CD4-positive, alpha-beta T cell treated with Interleukin-4 for 4 hours (primary cell): ENCODE measurements at places on chromosomes 16 and 17.

- DNase-seq, result no peak
These were observed 26.5 kb downstream of the EPN2 start for GRCh38 chr17:19263641-19264051.

DNA sequence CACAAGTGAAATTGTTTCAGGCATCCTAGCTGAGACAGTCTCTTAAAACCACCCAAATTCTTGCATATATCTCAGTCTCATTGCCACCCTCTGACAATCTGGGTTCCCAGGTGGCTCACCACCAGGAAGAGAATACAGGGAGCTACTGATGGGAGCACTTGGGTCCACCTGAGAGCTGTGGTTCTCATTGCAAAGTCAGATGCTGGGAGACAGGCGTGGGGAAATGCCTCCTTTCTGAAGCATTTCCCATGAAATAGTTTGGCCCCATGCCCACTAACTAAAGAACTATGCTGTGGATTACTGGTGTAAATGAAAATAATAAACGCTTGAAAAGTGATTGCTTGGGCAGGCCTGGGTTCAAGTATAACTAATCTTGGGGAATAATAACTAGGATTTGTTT is 70.3 kb downstream of the CMC2 start:
- no peak for DNase-seq

DNA sequence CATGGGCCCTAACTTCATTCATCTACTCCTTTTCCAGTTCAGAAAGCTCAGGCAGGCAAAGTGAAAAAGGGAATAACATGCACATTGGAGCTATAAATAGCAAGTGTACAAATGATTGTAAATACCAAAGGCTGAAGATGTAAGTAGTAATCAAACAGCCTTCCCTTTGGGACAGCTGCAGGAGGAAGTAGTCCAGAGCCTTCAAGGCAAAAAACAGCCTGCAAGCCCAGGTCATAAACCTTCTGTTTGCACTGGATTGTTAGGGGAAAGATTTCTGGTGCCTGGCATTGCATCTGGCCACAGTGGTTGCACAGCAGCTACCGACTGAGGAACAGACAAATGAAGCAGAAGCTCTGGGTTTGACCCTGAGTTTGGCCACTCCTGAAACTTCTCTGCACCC is 98.6 kb upstream of the PMFBP1 start:
- no peak for DNase-seq

DNA sequence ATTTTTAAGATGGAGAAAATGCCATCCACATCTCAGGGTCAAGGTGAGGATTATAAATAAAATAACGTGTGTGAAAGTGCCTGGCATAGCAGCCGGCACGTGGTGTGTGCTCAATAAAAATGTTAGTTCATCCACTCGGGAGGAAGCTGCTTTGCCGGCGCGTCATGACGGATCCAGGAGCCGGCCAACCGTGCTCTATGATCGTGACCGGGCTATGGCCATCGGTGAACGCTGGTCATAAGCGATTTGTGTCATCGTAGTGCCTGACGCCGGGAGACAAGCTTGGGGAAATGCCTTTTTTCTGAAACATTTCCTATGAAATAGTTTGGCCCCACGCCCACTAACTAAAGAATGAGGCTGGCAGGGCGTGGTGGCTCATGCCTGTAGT is 74.0 kb downstream of the CMC2 start:
- DNase-seq, result no peak

GRCh38 chr16:9199311-9199710 is 107.9 kb downstream of the HAPSTR1 start:
- DNase-seq, result no peak

DNA sequence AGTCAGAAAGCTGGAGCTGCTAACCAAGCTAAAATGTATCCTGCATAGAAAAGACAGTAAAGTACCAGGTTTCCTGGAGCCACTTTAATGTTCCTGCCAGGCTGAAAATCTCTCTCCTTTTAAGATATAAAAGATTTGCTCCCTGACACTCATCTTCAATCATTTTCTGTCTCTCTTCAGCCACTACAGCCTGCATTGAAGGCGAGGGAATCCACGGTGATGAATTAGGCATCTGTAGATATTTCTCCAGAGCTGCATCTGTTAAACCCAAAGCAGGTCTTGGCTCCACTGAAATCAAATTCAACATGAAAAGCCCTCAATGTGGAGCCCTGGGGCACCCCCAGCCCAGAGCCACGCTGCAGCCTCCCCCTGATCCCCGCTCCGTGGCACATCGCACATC is 94.7 kb upstream of the CRHR1 start:
- no peak for DNase-seq

DNA sequence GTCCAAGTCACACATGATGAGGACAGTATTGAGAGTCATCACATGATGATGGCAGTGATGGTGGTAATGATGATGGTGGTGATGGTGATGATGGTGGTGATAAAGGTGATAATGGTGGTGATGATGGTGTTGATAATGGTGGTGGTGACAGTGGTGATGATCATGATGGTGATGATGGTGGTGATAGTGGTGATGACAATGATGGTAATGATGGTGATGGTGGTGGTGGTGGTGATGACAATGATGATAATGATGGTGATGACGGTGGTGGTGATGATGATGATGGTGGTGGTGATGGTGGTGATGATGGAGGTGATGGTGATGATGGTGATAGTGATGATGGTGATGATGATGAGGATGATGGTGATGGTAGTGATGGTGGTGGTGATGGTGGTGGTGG is 190.2 kb upstream of the ZNF469 start:
- DNase-seq, result no peak

DNA sequence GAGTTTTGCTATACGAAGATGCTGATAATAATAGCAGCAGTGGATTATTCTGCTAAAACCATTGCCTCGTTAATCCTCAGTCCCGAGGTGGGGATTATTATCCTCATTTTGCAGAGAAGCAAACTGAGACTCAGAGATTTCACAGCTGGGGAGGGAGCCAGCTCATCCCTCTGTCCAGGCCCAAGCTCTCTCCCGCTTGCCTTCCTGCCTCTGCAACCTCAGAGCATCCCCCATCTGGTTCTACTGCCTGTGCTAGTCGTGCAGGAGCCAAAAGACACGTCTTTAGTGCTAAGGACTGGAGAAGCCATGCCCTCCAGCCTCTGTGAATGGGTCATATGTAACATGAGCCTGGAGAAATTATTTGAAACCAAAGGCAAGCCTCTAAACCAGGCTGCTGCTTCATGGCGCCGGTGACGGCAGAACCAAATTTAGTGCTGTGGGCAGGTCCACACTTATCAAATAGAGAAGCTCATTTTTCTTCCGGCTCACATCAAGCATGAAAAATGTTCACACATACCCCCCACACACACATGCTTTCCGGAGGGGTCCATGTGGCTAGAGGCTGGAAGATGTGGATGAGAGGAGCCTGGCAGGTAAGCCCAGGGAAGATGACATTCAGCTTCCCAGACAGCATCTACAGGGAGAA is 13.5 kb downstream of the MAPT start:
- DNase-seq, result no peak
